CD4-positive, alpha-beta T cell treated with Interleukin-17A for 1 hour (primary cell): ENCODE measurements at places on chromosomes 5 and 9.

GRCh38 chr5:178186427-178186826, 744 bp downstream of the GMCL2 start:
- no peak for DNase-seq

- DNase-seq = no peak
Observed at GRCh38 chr5:73336366-73336765, 112.2 kb downstream of the FOXD1 start.

- DNase-seq = no peak
Observed at GRCh38 chr9:130824643-130825350, 10.3 kb upstream of the ABL1 start.

DNA sequence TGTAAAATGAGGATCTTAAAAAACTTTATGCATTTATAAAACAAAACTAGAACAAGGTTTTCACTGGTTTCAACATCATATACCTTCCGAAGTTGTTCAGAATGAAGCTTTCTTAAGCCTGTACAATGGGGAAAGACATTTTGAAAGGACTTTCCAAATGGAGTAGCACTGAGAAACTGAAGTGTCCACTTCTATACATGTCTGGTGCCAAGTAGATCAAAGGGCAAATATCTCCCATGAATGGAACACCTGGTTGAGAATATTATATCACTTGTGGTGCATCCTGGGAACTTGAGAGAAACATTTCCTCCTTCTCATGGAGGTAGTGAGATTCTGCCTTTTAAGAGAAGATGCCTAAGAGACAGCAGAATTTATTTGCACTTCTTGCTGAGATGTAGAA, 182.1 kb upstream of the ACTBL2 start:
- no peak for DNase-seq

DNA sequence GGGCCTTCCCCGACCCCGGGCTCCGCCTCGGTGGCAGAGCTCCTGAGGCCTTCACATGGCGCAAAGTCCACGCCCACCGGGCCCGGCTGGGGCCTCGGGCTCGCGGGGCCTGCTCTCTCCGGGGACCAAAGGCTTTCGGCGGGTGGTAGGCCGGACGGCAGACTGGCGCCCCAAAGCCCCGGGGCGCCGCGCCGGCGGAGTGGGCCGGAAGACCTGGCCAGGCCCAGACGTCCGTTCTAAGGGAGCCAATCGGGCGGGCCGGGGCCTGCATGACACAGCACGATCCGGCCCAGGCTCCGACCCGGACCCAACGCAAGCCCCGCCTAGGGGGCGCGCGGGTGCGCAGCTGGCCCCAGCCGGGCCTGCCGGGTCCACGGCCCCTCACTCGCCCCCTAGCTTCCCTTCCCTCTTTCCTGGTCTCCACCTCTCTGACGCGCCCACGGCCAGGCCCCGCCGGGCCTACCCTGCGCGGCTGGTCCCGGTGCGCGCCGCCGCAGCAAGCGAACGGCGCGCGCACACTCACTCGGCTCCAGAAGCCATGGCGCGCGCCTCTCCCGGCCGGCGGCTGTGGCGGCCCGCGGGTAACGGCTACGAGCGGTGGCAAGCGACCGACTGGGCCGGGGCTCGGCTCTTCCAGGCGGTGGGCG, 488 bp downstream of the VCP start:
- DNase-seq = peak; percentile 80

GRCh38 chr9:90100014-90100413, 495.2 kb downstream of the GADD45G start:
- DNase-seq = no peak

- no peak for DNase-seq
Observed at GRCh38 chr9:27924502-27924901, 351.2 kb upstream of the C9orf72 start.

DNA sequence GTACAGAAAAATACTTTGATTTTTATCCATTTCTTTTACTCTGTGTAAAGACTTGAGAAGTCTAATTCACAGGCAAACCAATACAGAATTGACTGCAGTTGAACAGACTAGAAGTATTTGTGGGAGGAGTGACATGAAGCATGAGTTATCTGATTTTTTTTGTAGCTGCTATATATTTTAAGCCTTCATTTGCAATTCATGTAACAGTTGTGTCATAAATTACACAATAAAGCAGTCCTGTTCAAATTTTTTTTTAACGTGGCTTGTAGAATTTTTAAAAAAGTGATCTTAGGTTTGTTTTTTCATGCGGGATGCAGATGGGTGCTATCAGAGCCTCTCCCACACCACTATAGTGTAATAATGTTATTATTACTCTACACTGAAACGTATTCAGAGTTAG, 2.9 kb upstream of the MAML1 start:
- DNase-seq = no peak

DNA sequence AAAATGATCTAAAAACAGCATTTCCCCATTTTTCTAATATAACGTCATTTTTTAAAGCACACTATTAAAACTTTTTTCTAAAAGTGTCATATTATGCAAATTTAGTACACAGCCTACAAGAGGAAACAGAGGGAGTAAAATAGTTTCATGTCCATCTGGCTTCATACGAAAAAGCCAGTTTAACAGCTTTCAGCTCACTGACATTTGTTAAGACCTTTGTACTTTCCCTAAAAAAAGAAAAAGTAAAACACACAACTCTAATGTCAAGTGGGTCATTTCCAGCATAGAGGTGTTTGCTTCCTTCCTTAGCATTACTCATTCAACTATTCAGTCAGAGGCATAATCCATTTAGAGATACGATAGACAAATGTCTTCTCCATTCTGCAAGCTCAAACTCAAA, 49.4 kb downstream of the ABHD17B start:
- DNase-seq = no peak

DNA sequence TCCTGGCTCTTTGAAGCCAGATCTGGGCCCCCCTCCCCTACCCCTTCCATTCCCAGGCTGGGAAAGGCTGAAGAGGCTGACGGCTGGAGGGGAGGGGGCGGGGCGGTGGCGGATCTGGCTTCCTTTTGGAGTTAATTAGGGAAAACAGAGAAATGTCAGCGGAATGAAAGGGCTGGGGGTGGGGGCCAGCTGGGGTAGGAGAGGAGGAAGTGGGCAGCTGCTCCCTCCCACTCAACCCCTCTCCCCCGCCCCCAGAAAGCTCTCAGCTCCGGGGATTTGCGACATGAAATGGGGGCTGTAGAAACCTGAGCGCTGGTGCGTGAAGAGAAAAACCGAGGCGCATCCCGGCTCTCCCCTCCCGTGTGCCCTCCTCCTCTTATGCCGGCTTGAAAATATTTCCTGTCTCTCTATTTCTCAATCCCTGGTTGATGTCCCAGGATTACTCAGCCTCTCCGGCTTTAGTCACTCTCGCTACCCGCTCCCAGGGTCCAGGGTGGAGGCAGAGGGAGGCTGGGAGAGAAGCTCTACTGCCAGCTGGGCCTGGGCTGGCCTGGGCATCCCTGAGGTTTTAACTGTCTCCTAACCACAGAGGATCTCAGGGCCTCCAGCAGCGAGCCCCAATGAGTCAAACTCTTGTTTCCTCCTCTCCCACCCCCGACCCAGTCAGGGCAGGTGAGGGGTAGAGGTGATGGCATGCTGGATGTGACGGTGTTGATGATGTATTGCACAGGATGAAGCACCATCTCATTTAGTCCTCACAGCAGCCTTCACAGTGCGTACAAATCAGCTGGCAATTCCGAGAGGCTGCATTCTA, 20.1 kb downstream of the PCDHGC5 start:
- no peak for DNase-seq

DNA sequence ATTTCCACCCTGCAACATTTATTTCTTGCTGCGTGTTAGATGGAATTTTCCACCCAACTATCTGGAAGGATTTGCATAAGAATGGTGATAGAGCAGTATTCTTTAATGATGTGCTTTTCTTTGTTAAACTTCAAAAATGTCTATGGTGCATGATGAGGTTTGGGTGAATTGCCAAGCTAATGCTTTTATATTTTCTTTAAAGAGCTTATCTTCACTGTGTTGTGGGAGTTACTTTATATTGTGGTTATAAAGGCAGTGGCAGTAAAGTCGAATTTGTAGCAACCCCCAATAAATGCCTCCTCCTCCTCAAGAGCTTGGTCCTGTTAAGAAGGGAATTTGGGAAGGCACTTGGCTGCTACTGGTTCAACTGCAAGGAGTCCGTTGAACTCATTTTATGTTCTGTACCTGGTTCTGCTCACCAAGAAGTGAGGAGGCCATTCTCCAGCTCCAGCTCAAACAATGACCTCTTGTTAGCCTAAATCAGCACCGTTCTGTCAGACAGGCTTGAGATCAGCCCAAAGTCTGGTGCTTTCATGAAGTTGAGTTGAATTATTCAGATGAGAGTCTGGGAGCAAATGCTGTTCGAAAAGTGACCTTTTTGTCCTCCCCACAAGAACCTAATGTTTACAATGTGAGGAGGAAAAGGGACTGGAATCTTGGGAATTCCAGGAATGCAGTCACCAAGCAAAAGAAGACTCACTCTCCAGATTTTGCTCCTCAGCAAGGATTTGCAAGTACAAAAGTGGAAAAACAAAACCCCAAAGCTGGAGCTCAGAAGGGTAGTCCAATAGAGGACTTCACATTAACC, 217.0 kb downstream of the TMEM38B start:
- no peak for DNase-seq

- peak; percentile 38 for DNase-seq
Observed at GRCh38 chr9:89312222-89312571, 1.2 kb downstream of the CKS2 start.

DNA sequence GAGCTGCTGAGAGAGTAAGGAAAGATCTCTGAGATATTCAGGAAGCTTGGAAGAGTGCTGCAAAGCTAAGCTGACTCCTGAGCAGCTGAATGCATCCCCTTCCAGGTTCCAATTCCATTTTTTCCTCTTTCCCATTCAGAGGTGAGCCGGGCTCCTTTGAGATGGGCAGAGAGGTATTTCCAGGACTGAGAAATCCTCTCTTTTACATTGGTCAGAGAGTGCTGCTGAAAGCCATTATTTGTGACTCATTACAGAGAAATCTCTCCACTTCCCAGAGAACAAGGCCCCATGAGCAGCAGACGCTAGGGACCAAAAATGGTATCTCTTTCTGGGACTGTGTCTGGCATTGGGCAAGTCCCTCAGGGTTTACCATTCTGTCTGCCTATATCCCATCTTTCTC, 3.7 kb downstream of the MCTP1 start:
- DNase-seq = no peak

GRCh38 chr5:130532786-130533185, 628.5 kb downstream of the CHSY3 start:
- DNase-seq = no peak

GRCh38 chr5:14958188-14958587, 86.6 kb upstream of the ANKH start:
- no peak for DNase-seq

DNA sequence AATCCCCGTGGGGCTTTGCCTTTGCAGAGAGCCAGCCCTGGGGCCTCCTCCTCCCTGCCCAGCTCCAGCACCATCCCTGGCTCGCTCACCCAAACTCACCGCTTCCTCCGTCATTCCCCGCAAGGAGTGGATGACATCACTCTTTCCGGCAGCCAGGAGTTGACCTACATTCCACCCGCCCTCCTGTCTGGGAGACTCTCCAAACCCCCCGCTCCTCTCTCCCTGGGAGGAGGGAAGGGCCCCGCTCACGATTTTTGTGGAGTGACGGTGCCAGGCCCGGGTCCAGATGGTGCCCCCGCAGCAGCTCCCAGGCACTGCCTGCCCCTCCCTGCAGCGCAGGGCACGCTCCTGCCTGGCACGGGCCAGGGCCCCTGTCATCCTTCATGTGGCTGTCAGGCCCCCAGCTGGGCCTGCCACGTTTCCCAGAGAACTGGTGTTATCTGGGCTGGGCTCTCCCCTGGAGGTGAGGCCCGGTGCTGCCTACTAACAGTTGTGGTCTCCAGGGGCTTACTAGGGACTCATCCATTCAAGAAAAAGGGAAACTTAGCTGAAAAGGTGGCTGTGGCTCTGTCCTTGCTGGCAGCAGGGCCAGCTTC, 52.3 kb downstream of the NTNG2 start:
- DNase-seq = no peak

- peak; percentile 64 for DNase-seq
Observed at GRCh38 chr9:87324613-87325194, 173.0 kb upstream of the DAPK1 start.

GRCh38 chr5:117095346-117096332, 521.0 kb upstream of the SEMA6A start:
- no peak for DNase-seq

DNA sequence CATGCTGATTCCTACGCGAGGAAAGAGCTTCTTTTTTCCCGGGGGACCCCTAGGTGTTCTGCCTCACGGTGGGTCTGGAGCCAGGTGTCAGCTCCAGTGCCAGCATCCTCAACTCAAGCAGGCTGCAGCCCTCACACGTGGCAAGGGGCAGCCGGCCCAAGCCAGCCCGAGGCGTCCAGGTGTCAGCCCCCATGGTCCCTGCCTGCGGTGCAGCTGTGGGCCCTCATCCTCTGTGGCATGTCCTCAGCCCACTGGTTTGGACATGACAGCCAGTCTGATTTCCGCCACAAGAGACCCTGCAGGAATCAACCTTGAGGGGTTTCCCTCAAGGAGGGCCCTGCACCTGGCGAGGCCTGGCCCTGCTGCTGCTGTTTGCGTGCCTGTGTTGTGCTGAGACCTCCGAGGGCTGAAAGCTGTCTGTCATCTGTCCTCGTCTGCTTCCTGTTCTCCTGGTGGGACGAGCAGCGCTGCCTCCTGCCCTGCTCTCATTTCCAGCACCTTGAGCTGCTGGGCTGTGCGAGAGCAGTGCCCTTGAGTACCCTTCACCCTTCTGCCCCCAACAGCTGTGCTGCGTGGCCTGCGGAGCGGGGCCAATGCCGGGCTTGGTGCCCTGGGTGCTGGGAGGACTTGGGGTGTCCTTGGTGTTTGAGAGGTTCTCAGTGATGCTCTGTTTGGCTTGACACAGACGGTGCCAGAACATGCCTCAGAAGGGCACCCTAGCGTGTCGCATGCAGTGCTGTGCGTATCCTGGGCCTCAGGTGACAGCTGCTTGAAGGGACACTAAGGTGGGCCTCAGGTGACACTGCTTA, 137.6 kb downstream of the CACNA1B start:
- DNase-seq = no peak

DNA sequence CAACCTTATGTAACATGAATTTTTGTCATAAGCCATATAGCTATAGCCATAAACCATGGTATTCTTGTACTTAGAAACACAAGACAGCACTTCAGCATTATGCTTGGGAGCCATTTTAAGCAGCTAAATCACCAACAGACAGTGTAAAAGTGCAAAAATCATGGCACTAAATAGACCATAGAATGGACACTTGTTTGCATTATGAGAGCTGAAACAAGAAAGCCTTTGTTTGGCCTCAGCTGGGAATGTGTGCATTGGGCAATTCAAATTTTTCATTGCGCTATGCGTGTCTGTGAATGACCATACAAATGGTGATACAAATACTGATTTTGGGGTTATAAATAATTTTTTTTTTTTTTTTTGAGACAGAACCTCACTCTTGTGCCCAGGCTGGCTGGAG, 23.7 kb downstream of the KDM4C start:
- DNase-seq = no peak

- DNase-seq = no peak
Observed at GRCh38 chr5:17219006-17219422, 1.6 kb downstream of the BASP1 start.

- DNase-seq = no peak
Observed at GRCh38 chr5:122259995-122260394, 52.0 kb upstream of the SNCAIP start.

GRCh38 chr9:137878146-137878941, 762 bp downstream of the CACNA1B start:
- DNase-seq = no peak
